Caco-2 (cell line): ENCODE measurements at places on chromosomes 2 and 18. TPM values are rescaled to one million over a fixed set of nuclear protein-coding genes. Genes with fewer than 3 reads are reported as not detected.

DNA sequence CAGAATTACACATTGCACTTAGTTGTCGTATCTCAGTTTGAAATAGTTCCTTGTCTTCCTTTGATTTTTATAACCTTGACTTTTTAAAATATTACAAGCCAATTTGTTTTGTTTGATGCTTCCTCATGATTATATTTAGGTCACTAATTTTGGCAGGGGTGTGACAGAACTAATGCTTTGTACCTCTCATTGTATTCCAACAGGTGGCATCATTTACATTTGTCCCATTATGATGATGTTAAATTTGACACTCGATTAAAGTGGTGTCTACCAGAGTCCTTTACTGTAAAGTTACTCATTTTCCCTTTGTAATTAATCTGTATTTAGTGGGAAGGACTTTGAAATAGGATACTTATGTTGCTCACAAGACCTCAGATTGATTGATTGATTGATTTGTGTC is 21.5 kb upstream of the MFSD2B start:
- no peak for DNase-seq
- H3K4me1 ChIP-seq, result no peaks in the 10 kb centered on the region
- no peak overlapping the region for H3K27ac ChIP-seq
- no peak overlapping the region for H3K4me3 ChIP-seq
- H3K36me3 ChIP-seq, result no peaks in the 10 kb centered on the region
- H3K27me3 ChIP-seq, result no peaks in the 10 kb centered on the region

DNA sequence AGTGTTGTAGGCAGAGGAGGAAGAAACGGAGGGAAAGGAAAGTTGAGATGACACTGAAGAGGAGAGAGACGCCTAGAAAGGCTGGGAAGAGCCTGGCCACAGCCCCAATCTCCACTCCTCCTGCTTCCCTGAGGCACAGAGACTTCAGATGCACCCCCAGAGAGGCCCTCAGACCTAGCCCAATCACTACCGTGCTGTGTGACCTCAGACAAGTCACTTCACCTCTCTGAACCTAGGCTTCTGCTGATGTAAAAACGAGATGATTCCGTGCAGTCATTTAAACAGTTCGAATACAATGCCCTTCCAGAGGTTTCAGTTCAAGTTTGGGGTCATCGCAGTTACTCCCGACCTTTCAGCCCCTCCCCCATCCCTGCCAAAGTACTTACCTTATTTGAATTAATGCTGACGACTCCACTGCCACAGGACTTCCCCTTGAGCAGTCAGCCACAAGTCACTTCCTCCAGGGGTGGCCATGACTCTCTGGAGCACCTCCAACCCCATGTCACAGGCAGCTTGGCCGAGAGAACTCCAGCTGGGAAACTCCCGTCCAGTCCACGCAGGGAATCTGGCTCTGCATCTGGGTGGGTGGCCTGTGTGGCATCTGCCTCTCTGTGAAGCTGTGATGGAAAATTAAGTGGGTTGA is 105.2 kb upstream of the ID2 start:
- H3K4me1 ChIP-seq, result peaks cover 41% of the 10 kb centered on the region
- no peak overlapping the region for H3K4me3 ChIP-seq
- no peaks in the 10 kb centered on the region for H3K27me3 ChIP-seq
- no peak for DNase-seq

CYP27C1 gene
- total RNA-seq, result 0.11 TPM in 1 of 2 replicates, not detected in the other

SERPINB10 gene
- total RNA-seq, result not detected in 2 replicates

MAPK4 gene
- total RNA-seq, result 0.63 and 0.88 TPM in 2 replicates

GRCh38 chr2:203301667-203302066 is 26.5 kb upstream of the ABI2 start:
- no peak overlapping the region for H3K27ac ChIP-seq
- peaks cover 6% of the 10 kb centered on the region; the same call in 1 of the 2 replicates for H3K4me1 ChIP-seq
- H3K4me3 ChIP-seq, result no peak overlapping the region
- DNase-seq, result no peak
- H3K27me3 ChIP-seq, result no peaks in the 10 kb centered on the region

GRCh38 chr2:162297925-162298552 is 20.4 kb downstream of the IFIH1 start:
- peak; percentile 58 for DNase-seq
- H3K4me3 ChIP-seq, result no peak overlapping the region
- H3K27ac ChIP-seq, result no peak overlapping the region

SERPINB3 gene
- total RNA-seq, result not detected in 2 replicates

DNA sequence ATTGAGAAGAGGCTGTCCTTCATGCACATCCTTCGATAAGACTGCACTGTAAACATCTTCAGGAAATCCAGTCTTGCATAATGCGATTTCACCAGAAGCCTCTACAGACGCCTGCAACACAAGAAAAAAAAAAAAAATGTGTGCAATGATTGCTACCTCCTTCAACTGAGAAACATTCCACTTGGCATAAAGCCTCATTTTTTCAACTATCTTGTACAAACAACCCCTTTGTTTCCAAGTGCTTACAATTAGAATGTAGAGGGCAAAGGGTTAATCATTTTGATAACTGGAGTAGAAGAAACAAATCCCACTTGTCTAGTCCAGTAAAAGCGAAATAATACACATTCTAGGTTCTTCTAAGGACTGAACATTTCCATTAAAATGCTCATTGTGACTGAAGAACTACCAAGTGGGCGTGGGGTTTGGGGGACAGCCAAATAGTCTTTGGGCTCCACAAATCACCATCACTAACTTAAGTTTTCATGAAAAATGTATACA is 29.2 kb downstream of the CDH2 start:
- H3K27me3 ChIP-seq, result no peaks in the 10 kb centered on the region
- no peaks in the 10 kb centered on the region for H3K4me1 ChIP-seq
- H3K4me3 ChIP-seq, result no peak overlapping the region
- DNase-seq, result peak; percentile 3

TTN gene
- 9.3 and 11.0 TPM in 2 replicates for total RNA-seq

NEU4 gene
- total RNA-seq, result 1.5 and 3.9 TPM in 2 replicates

DNA sequence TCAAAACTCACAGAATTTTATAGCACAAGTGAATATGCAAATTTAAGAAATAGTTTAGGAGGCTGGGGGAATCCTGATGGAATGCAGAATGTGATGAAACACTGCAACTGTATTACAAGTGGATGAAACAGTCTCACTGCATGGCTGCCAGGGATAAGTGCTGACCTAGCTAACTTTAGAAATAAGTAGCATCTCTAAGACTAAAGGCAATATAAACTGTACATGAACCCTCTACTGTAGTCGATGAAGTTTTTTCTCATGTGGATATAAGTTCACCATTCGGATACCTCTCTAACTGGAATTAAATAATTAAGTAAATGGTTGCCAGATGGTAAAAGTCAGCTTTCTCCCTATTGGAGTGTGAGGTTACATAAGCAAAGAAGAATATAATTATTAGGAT is 777.8 kb upstream of the RAB6C start:
- DNase-seq, result no peak
- H3K4me1 ChIP-seq, result no peaks in the 10 kb centered on the region
- no peaks in the 10 kb centered on the region for H3K36me3 ChIP-seq
- H3K4me3 ChIP-seq, result no peak overlapping the region

- H3K4me3 ChIP-seq, result no peak overlapping the region
- no peaks in the 10 kb centered on the region for H3K36me3 ChIP-seq
- no peak for DNase-seq
Measured at GRCh38 chr18:79399275-79400081, 3.7 kb downstream of the NFATC1 start.

- H3K27me3 ChIP-seq, result no peaks in the 10 kb centered on the region
- H3K4me1 ChIP-seq, result no peaks in the 10 kb centered on the region
- H3K36me3 ChIP-seq, result no peaks in the 10 kb centered on the region
- H3K27ac ChIP-seq, result no peak overlapping the region
- DNase-seq, result no peak
Measured at GRCh38 chr2:224173210-224173609, 134.1 kb upstream of the SERPINE2 start.

DNA sequence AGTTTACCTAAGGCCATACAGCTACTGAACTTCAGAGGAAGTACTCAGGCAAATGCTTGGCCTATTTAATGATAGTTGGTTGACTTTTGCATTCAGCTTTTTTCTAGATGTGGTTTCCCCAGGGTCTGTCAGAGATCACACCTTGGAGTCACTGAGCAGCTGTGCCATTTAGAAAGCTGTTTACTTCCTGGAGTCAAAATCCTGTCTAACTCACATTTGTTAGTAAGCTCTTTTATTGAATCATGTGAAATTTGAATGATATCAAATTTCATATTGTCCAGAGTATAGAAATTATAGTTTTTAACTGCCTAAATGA is 7.6 kb upstream of the TRIB2 start:
- no peak overlapping the region for H3K4me3 ChIP-seq
- no peaks in the 10 kb centered on the region for H3K36me3 ChIP-seq
- H3K27ac ChIP-seq, result no peak overlapping the region
- no peak for DNase-seq

DNA sequence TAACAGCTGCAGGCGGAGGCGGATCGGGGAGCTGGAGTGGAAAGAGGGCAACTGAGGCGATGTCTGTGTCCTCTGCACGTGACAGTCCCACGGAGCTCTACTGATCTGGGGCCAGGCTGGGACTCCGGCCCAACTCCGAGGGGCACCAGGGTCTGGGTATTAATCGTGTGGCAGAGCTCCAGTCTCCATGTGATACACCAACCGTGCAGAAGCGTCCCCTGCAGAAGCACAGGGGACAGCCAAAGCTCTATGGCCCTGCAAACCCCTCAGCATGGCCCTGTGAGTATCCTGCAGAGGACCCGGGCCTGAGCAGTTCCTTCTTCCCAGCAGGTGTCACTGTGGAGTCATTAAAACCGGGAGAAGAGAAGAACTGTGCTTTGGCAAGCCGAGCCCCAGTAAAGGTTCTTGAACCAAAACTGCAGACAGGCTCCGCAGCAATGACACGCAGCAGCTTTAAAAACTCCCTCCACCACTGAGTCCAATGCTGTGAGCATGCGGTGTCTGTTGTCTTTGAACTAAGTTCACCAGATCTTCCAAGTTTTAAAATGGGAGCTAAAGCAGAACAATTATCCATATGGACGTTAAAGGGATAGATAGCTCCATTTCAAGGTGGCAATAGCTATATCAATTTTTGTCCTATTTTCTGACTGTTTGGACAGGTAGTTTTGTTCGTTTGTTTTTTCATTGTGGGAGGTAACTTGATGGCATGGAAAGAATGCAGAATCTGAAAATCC is 79.4 kb downstream of the TMEM182 start:
- no peaks in the 10 kb centered on the region for H3K27me3 ChIP-seq
- H3K4me1 ChIP-seq, result no peaks in the 10 kb centered on the region
- H3K4me3 ChIP-seq, result no peak overlapping the region
- DNase-seq, result peak; percentile 57
- no peak overlapping the region for H3K27ac ChIP-seq

DNA sequence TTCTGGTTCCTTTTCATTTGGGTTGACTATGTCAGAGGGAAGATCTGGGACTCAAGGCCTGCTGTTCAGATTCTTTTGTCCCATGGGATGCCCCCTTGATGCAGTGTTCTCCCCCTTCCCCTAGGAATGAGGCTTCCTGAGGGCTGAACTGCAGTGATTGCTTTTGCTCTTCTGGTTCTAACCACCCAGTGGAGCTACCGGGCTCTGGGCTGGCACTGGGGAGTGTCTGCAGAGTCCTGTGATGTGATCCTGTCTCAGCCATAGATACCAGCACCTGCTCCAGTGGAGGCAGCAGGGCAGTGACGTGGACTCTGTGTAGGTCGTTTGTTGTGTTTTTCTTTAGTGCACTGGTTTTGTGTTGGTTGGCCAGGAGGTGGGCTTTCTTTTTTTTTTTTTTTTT is 32.1 kb upstream of the RHOB start:
- no peak for DNase-seq

DNA sequence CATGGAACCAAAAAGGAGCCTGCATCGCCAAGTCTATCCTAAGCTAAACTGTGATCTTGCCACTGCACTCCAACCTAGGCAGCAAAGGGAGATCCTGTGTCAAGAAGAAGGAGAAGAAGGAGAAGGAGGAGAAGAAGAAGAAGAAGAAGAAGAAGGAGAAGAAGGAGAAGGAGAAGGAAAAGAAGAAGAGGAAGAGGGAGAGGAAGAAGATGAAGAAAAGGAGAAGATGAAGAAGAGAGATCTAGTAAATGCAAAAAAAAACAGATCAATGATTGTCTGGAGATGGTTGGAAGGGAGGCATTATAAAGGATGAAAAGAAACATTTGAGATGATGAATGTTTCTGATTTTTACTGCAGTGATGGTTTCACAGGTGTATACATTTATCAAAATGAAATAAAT is 1629.0 kb upstream of the PIK3C3 start:
- no peaks in the 10 kb centered on the region for H3K27me3 ChIP-seq
- no peak for DNase-seq
- no peaks in the 10 kb centered on the region for H3K36me3 ChIP-seq

DNA sequence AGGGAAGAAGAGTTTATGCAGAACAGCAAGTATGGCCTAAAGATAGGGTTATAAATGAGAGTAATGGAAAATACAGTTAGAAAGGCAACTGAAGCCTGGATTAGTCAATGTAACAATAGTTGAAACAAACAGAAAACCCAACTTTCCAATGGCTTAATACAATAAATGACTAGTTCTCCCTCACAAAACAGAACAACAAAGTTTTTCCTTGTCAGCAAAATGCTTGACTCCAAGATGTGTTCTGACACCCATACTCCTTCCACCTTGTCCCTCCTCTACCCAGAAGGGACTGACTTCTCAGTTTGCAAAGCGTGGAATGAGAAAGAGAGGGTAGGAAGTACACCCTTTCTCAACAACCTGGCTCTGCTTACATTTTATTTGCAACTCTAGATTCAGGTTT is 191.4 kb upstream of the OSR1 start:
- H3K27me3 ChIP-seq, result no peaks in the 10 kb centered on the region
- H3K27ac ChIP-seq, result no peak overlapping the region
- no peaks in the 10 kb centered on the region for H3K4me1 ChIP-seq
- no peak for DNase-seq
- H3K4me3 ChIP-seq, result no peak overlapping the region

DNA sequence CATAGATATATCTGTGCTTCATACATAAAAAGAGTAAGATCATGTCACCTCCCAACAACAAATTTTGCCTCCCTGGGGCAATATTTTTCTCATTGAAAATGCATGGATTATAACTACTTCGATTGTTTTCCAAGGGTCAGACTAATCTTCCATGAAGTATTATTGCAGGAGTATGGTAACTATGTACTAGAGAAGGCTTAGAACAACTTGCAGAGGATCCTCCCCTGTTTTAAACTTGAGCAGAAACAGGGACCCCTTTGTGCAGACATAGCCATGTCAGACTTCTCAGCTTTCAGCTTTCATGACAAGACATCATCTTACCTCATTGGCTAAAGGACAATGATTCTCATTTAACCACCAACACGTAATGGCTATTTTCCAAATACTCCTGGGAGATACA is 13.2 kb upstream of the RAB27B start:
- H3K4me1 ChIP-seq, result no peaks in the 10 kb centered on the region
- H3K36me3 ChIP-seq, result no peaks in the 10 kb centered on the region
- H3K4me3 ChIP-seq, result no peak overlapping the region
- H3K27me3 ChIP-seq, result no peaks in the 10 kb centered on the region

CYTIP gene
- total RNA-seq, result 0.26 and 1.1 TPM in 2 replicates

- no peaks in the 10 kb centered on the region for H3K27me3 ChIP-seq
- H3K4me3 ChIP-seq, result no peak overlapping the region
- peaks cover 19% of the 10 kb centered on the region for H3K4me1 ChIP-seq
- no peak overlapping the region for H3K27ac ChIP-seq
- H3K36me3 ChIP-seq, result no peaks in the 10 kb centered on the region; the same call in 1 of the 2 replicates
Measured at GRCh38 chr2:132429941-132430573, 13.5 kb downstream of the GPR39 start.

PCGF1 gene
- total RNA-seq, result 27.0 and 29.7 TPM in 2 replicates
